ENCODE measurements at places on chromosomes 3 and 15.

- no peak for DNase-seq
Measured at GRCh38 chr3:185874119-185874518, 49.3 kb upstream of the IGF2BP2 start.

- no peak for DNase-seq
Measured at GRCh38 chr15:88542342-88542733, 4.1 kb downstream of the DET1 start.

- DNase-seq: no peak
Measured at GRCh38 chr3:184258926-184259325, 2.4 kb downstream of the CAMK2N2 start.

GRCh38 chr3:129413687-129414506, 14.5 kb downstream of the EFCAB12 start:
- DNase-seq: no peak

- no peak for DNase-seq
Measured at GRCh38 chr3:15083252-15083651, 15.7 kb downstream of the RBSN start.

DNA sequence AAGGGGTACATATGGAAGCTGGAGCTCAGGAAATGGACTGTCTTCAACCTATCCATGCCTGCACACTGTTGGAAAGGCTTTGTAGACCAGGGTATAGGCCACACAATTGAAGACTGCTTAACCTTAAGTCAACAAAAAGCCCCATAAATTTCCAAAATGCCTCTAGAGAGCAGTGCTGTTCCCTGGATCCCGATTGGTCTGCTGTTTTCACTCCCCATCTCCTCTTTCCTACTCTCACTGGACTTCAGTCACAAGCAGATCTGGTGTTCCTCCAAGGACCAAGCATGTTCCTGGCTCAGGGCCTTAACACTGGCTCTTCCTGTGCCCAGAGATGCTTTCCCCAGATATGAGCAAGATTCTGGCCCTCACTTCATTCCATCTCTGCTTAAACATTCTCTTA, 22.8 kb upstream of the LRRC34 start:
- no peak for DNase-seq

GRCh38 chr15:73951601-73952000, 25.3 kb downstream of the LOXL1 start:
- DNase-seq: no peak
